ENCODE measurements at places on chromosomes 6 and 20. TPM values are rescaled to one million over a fixed set of nuclear protein-coding genes. Genes with fewer than 3 reads are reported as not detected.

Gene CRISP3
- total RNA-seq = under 0.01 TPM

Gene TRIM26
- 14.3 TPM for total RNA-seq

Gene HLA-DPB1
- total RNA-seq = 2.4 TPM

Gene BEND6
- total RNA-seq = 22.8 TPM

Gene TMEM74B
- total RNA-seq = 9.4 TPM

Gene BCAS4
- 11.4 TPM for total RNA-seq

Gene CTCFL
- total RNA-seq = not detected

Gene SYCP2
- total RNA-seq = 4.1 TPM

Gene LZTS3
- 13.9 TPM for total RNA-seq

Gene SPATS1
- 0.41 TPM for total RNA-seq

Gene TBX18
- total RNA-seq = 6.5 TPM

Gene AIF1
- total RNA-seq = 6.9 TPM

Gene TOX2
- total RNA-seq = 0.41 TPM

Gene CNR1
- total RNA-seq = 342 TPM

Gene DEFB124
- total RNA-seq = not detected

Gene TRIM38
- 0.41 TPM for total RNA-seq

Gene COMMD7
- total RNA-seq = 23.2 TPM

Gene PTCRA
- not detected for total RNA-seq

Gene TMEM200A
- total RNA-seq = 20.4 TPM

Gene PAX1
- total RNA-seq = not detected

Gene SAMD10
- total RNA-seq = 5.7 TPM

Gene SLC22A16
- not detected for total RNA-seq

Gene BICRAL
- 23.2 TPM for total RNA-seq

Gene HFE
- total RNA-seq = 0.41 TPM

Gene TRIM40
- not detected for total RNA-seq

Gene SIM1
- total RNA-seq = not detected

Gene FOXQ1
- total RNA-seq = 1.2 TPM

Gene KCNQ5
- total RNA-seq = 12.6 TPM

Gene CPXM1
- total RNA-seq = 7.3 TPM

Gene TAF8
- 4.5 TPM for total RNA-seq

Gene MYB
- 2.9 TPM for total RNA-seq

Gene SLC52A3
- total RNA-seq = under 0.01 TPM

Gene DDX27
- total RNA-seq = 19.6 TPM

Gene ROS1
- not detected for total RNA-seq

Gene BTN2A1
- 10.2 TPM for total RNA-seq

Gene EFCAB8
- not detected for total RNA-seq

Gene OR2H1
- under 0.01 TPM for total RNA-seq

Gene PARD6B
- total RNA-seq = 20.4 TPM

Gene IRF4
- total RNA-seq = not detected

Gene WFDC5
- not detected for total RNA-seq

Gene SLCO4A1
- total RNA-seq = 1.6 TPM

Gene CBLN4
- 7.7 TPM for total RNA-seq

Gene COL20A1
- total RNA-seq = 4.1 TPM

Gene PSMF1
- total RNA-seq = 24.5 TPM
